ENCODE measurements at places on chromosomes 2 and 18.

DNA sequence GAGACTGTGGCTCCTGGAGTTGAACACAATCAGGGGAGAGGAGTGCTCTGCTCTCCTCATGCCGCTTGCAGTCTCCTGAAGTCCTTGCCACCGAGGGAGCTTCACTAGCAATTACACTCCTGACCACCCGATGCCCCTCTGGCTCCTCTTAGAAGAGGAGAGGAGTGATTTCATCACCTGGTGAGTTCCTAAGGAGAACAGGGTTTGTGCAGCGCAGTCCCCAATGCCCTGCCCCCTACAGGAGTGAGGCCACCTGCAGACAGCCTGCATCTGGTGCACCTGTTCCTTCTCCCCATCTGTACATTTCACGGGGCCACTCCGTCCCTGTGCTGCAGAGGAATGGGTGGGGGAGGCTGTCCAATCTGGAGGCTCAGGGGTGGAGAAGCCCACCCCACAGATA lies 267.2 kb downstream of the HRH4 start:
- DNase-seq: no peak

DNA sequence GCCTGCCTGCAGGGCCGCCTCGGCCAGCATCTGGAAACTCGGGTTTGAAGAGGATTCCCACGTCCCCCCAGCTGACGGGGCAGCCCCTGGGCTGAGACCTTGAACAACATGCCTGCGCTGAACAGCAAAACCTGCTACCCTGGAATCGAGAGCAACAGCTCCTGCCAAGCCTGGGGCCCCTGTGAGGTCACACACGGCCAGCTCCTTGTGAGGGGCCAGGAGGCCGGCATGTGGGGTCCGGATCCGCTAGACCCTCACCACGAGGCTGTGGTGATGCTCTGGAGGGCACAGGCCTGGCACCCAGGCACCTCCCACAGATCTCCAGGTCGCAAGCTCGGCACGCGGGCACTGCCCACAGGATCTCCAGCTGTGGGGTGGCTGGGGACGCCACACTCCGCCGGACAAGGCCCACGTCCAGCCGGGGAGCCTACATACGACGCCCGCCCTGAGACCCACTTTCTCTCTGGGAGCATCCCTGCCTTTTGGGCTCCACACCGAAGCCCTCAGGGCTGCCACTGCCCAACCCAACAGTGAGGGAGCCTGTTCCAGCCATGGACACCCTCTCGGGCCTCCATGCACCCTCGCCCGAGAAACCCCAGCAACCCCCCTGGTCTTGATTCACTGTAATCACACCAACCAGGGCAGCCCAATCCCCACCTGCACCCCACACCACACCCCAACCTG lies 34.1 kb downstream of the SLC66A2 start:
- DNase-seq: no peak

DNA sequence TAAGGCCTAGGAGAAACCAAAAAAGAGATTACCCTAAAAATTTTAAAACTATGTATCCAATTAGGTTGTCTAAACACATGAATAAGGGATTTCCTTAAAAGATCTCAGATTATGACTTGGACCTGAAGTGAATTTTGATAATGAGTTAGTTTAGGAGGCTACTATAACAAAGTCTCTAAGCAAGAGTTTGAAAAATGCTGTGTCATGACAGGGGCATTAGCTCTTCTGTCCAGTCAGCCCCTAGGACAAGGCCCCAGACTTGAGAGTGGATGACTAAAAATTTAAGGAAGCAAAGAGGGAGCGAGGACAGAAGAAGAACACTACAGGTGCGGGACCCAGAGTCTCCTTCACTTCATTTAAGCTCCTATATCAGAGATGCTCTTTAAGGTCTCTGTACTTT lies 135.9 kb downstream of the DTNB start:
- no peak for DNase-seq

- no peak for DNase-seq
Measured at GRCh38 chr2:167144179-167144898, 256.1 kb downstream of the XIRP2 start.

DNA sequence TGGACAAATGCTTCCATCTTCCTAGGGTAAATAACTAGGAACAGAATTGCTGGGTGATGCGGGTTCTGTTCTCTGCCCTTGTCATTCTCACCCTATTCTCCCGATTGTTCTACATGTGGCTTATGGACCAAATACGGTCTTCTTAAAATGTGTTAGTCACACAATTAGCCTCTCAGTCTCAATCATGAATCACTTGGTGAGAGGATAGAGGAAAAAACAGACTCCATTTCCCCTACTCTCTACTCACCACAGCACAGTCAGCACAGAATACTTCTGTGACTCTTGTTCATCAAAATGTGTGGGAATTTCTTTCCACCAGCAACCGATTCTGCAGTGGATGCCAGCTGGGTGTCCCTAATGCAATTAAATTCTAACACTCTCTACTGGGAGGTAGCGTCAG lies 125.2 kb downstream of the SH3BP4 start:
- no peak for DNase-seq

DNA sequence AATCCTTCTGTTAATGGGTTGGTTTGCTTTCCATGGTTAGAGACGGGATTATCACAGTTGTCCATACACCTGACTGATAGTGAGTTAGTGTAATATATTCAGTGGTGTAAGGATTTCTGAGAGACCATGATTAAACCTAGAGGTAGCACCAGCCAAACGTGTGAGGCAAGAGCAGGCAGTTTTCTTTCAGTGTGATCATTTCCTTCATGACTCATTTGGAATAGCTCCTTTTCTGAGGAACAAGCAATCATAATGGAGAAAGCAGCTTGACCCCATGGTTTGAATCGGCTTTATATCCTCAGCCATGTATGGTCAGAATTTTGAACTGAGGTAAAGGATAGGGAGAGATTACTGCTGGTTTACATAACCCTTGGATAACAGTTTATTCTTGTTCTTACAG lies 2.9 kb downstream of the MXD1 start:
- no peak for DNase-seq

DNA sequence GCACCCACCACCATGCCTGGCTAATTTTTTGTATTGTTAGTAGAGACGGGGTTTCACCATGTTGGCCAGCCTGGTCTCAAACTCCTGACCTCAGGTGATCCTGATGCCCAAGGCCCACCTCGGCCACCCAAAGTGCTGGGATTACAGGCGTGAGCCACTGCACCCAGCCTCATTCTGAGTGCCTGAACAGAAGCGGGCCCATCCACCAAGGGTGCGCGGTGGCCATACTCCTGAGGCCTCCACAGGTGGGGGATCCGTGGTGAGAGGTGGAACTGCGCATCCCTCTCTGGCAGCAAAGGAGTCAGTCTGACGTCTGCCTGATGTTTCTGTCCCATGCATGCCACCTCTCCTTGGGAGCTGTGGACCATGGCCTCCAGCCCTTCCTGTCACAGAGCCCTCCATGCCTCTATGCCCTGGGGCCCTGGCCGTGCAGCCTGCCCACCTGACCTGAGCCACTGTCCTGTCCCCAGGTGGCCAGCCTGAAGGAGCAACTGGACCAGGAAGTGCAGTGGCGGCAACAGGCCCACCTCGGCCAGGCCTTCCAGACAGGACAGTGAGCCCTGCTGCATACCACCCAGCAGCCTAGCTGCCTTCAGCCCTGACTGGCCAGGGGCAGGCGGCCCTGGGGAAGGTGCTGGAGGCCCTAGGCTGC lies 7.6 kb upstream of the SNED1 start:
- DNase-seq: no peak

DNA sequence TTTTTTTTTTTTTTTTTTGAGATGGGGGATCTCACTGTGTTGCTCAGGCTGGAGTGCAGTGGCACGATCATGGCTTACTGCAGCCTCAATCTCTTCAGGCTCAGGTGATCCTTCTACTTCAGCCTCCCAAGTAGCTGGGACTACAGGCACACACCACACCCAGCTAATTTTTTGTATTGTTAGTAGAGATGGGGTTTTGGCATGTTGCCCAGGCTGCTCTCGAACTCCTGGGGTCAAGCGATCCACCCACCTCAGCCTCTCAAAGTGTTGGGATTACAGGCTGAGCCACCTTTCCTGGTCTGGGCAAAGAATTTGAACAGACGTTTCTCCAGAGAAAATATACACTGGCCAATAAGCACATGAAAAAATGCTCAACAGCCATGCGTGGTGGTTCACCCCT lies 2.9 kb upstream of the SNRNP200 start:
- no peak for DNase-seq

GRCh38 chr2:129911363-129912065 lies 68.0 kb upstream of the RAB6C start:
- no peak for DNase-seq

- DNase-seq: no peak
Measured at GRCh38 chr2:30622452-30622851, 175.4 kb downstream of the LCLAT1 start.

- no peak for DNase-seq
Measured at GRCh38 chr2:18950361-18950851, 361.0 kb upstream of the NT5C1B start.

- no peak for DNase-seq
Measured at GRCh38 chr2:177711483-177712265, 319.1 kb downstream of the AGPS start.

GRCh38 chr2:42486145-42486906 lies 7.5 kb downstream of the KCNG3 start:
- no peak for DNase-seq

GRCh38 chr18:23498877-23499276 lies 4.4 kb upstream of the RMC1 start:
- DNase-seq: peak; percentile 48

DNA sequence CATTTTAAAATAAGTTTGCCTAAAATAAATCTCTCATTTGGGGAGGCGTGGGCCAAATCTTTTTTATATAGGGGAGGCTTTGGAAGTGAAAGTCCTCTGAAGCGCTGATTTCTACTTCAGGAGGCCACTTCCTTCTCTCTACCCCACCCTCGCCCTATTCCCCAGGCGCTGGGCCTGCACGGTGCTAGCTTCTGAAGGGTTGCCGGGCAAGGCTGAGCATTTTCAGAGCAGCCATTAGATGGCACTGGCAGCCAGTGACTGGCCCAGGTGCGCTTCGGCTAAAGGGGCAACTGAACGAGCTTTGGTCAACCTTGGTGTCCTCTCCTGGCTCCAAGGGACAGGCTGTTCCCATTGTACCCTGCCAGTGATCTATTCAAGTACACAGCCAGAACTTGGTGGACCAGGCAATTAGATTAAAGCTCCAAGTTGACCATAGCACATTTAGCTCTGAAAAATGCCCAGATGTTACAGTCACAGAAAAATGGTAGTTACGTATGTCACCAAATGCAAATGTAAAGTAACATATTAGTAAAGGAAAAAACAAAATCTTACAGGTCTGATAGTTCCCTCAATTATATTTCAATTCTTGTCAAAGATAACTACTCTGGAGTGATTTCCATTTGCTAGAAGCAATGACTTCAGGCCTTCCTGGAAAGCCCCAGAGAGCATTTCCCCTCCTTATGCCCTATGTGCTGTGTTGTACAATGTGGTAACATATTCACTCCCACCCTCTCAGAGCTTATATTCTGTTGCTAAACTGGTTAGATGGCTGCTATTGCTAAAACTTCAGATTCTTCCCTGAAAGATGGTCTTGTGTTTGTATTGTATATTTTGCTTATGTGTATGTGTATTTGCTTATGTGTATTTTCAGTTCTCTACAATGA lies 2.1 kb downstream of the POMC start:
- DNase-seq: no peak
